DMS53 (cell line): ENCODE measurements at places on chromosomes 3 and 15.

- DNase-seq, result no peak
Observed at GRCh38 chr15:58479941-58480340, 48.1 kb downstream of the LIPC start.

DNA sequence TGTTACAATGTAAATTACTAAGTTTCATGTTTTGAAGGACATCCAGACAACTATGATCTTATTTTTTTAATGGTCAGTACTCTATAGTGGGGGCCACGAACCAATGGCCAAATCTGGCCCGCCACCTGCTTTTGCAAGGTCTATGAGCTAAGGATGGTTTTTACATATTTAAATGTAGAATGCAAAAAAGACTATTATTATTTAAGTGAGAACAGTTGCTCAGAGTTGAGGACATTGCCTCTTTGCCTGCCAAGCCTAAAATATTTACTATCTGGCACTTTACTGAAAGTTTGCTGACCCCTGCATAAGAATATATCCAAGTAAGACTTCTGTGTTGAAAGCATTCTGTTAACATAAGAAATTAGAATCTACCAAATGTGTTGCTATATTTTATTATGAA is 163.7 kb upstream of the MDFIC2 start:
- DNase-seq, result no peak

- no peak for DNase-seq
Observed at GRCh38 chr15:57704441-57704840, 2.1 kb upstream of the POLR2M start.

GRCh38 chr15:90994059-90994416 is 297 bp downstream of the PRC1 start:
- DNase-seq, result peak; percentile 51

DNA sequence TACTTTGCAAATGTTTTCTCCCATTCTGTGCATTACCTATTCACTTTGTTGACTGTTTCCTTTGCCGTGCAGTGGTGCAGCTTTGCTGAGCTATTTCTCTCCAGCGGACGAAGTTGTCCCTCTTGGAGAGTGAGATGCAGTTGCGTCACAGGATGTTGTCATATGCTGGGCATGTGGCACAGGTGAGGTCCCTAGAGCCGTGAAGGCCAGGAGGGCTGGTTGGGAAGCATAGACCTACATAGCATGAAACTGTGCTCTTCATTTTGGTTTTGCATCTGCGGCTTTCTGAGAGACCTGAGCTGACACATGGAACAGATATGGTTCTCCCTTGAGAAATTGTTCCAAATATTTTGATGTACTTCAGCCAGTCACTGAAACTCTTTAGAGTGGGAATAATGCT is 108.5 kb downstream of the CACNA1D start:
- DNase-seq, result no peak
